ENCODE measurements at places on chromosomes 12 and 14.

GRCh38 chr14:105426416-105427130 is 6.9 kb downstream of the MTA1 start:
- no peak for DNase-seq

DNA sequence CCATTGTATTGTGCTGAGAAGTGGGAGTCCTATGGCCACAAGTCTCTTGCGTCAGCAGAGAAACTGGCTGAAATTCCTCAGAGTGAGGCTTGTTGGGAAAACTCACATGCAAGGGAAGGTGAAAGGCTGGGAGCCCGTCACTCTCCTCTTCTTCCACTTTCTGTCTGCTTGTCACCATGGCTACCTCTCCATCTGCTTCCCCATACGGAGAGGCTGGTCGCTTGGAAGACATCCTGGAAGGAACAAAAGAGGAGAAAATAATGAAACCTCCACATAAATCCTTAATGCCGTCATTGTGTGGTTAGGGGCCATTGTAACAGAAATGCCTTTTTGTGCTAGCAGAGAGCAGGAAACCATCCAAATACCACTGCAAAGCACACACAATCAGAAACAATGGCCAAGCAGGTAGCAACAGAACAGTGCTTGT is 53.7 kb downstream of the SOX5 start:
- DNase-seq = no peak

GRCh38 chr12:123118497-123118896 is 32.4 kb downstream of the PITPNM2 start:
- no peak for DNase-seq

- DNase-seq = no peak
These were observed 260.9 kb upstream of the USP15 start for GRCh38 chr12:61999311-61999710.

DNA sequence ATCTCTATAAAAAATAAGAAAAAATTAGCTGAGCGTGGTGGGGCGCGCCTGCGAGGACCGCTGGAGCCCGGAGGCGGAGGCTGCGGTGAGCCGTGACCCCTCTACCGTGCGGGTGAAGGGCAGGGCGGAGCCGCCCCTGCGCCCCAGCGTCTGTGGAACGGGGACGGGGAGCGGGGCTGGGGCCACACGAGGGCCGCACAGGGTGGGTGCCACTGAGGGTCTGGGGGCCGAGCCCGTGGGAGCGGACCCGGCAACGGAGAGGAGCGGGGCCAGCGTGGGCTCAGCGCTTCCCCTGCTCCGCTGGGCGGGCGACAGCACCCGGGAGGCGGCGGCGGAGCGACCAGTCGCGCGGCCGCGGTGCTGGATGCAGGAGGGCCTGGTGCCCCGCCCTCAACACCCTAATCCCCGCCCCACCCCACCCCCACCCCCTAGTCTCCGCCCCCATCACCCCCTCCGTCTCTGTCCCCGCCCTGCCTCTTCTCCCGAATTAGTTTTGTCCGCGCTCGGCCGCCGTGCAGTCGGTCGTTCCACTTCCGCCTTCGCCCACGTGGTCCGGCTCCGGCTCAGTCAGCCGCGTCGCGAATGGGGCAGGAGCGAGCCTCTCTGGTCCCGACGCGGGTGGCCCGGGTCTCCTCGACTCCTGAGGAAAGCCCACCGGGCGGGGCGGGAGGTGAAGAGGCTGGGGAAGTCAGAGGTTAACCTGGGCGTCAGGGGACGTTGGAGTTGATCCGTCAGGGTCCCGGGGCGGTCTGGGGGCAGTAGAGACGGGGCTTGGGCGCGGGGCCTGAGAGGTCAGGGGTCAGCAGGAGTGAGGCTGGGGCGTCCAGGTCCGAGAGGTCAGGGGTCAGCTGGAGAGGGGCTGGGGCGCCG is at the start of gene PUS1:
PUS1 (plus strand) TSS at position 566 of the 870 bp plus-strand sequence. CDS start 447 bp downstream, outside the sequence.
- peak; percentile 95 for DNase-seq

Measured in HL-60 (cell line).